ENCODE measurements at places on chromosomes 2 and 18.

DNA sequence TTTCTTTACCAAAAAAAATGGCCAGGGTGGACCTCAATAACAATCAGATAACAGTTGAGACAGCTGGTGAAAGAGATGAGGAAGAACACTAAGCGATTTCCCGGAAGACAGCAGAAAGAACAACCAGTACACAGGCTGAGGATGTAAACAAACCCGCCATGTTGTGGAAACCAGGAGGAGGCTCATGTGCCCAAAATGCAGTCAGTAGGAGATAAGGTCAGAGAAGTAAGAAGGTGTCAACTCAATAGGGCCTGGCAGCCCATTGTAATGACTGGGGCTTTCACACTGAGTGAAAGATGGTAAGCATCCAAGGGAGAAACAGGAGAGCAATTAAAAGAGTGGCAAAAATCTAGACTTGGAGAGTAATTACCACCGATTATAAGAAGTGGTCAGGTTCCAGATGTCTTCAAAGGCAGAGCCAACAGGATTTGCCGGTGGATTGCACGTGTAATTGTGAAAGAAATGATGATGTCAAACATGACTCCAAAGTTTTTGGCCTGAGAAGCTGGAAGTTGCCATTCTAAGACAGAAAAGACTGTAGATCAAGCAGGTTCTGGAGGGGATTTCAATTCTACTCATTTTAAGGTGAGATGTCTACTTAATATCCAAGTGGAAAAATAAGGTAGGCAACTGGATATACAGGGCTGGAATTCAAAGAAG lies 77.7 kb upstream of the CYP1B1 start:
- no peak for DNase-seq

- no peak for DNase-seq
Observed at GRCh38 chr2:41460661-41461060, 587.2 kb upstream of the PKDCC start.

DNA sequence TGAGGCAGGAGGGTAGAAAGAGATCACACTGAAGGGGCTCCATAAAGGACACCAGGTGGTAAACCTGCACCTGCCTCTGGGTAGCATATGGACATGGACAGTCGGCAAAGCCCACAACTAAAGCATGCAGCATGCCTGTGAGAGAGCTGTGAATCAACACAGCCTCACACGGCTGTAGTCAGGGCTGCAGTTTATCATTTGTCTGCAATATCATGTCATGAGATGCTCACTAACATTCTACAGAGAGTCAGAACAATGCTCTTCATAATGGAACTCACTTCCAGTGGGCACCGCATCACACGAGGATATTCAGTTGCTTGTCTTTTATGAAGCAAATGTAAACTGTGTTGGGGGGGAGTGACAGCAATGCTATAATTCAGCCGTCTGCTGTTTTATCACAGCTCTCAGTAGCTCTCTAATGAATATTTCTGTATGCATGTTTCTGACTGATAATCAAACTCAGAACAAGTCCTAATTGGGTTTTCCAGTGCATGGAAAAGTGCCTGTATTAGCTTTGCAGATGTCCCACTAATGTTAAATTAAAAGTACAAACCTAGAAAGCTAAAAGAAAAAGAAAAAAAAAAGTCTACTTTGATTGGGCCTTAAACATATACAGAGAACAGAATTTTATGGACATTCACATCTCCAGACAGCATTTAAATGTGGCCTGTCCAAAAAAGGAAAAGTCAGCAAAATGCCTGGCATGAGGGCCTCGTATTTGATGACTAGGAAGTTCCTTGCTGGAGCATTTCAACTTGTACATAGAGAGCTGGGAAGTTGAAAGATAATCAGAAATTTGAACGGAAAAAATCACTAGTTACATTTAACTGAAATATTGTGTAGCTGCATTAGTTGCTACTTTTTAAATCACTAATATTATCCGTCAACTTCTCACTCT lies 406.1 kb upstream of the SOX11 start:
- DNase-seq: no peak

GRCh38 chr2:181954538-181954883 lies 31.1 kb upstream of the PPP1R1C start:
- no peak for DNase-seq

DNA sequence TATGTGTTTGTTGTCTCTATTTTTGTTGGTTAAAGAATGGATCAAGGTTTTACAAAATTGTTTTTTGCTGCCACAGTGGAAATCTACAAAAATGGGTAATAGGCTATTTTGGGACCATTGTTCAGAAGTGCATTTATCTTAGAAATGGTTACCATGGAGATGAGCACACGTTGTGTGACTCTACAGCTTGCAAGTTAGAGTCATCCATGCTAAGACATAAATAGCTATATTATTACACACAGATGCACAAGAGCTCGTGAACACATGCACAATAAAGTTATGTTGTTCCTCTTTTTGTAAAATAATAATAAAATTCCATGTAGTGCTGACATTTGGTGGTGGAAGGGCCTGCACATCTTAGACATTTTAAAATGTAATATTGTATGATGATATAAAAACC lies 15.5 kb upstream of the DUSP19 start:
- no peak for DNase-seq

GRCh38 chr2:235049719-235050118 lies 97.9 kb downstream of the SH3BP4 start:
- no peak for DNase-seq

GRCh38 chr2:159968279-159968900 lies 94.0 kb downstream of the PLA2R1 start:
- peak; percentile 60 for DNase-seq

DNA sequence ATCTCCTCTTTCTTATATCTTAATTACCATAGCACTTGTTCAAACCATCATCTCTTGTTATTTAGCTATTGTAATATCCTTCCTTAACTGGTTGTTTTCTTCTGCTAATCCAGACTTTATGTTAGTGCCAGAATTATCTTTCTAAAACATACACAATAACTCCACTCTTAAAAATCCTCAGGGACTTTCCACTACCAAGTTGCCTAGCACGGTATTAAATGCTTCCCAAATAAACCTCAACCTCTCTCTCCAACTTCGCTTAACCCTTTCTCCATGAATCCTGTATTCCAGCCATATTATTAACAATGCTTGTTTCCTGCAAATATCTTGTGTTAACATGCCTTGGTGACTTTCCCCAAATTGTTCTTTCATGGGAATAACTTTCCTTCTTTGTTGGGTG lies 84.5 kb downstream of the FAM228A start:
- DNase-seq: no peak

GRCh38 chr2:95158441-95158840 lies 1.2 kb downstream of the ZNF514 start:
- DNase-seq: no peak

- DNase-seq: no peak
Observed at GRCh38 chr2:12884713-12885282, 168.1 kb downstream of the TRIB2 start.

DNA sequence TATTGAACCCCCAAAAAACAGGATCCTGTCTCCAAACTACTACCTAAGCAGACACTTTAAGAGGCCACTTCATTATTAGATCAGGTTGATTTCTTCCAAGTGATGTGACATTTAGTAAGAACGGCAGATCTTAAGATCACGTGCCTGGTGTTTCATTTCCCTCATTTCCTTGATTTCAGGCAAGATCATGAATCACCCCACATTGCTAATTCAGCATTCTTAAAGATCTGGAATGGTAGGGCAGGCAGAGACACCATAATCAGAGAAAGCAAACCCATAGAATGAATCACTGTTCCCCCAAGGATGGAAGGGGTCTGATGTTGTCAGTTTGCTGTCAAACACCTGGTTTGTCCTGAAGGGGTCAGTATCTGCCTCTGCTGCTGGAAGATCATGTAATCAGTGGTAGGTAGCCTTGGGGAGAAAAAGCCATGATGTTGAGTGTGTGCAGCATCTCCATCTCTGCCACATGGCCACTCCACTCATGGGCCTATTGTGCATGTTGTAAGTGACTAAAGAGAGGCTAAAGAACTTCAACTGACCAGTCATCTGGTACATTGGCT lies 133.9 kb downstream of the ARHGAP15 start:
- DNase-seq: no peak

GRCh38 chr2:151729415-151729811 lies 4.9 kb downstream of the NEB start:
- DNase-seq: no peak

DNA sequence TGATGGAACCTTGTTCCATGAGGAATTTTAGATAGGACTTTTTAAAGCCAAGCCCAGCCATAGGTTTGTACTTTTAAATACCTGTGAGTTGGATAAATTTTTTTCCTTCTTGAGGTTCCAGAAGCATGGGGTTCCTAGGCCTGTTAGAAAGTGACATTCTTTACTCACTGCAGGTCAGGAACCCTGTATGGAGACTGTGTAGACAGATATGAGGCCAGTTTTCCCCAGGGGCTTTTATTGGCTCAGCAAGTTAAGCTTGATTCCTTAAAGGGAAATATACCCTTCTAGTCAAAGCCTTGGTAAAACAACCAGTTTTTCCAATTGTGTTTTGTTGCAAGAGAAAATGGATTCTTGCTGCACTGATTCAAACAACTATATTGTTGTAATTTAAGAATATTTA lies 38.4 kb upstream of the GMCL1 start:
- no peak for DNase-seq

DNA sequence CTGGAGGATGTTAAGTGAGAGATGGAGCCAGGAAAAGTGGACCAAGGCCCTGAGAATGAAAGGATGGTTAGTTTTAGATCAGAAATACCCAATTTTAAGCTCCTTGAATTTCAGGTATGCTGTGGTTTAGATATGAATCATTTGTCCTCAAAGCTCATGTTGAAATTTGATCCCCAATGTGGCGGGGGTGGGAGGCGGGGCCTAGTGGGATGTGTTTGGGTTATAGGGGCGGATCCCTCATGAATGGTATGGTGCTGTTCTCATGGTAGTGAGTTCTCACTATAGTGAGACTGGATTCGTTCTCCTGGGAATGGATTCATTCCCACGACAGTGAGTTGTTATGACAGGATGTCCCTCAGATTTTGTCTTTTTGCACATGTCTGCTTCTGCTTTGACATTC lies 11.4 kb downstream of the MYO5B start:
- no peak for DNase-seq

- no peak for DNase-seq
Observed at GRCh38 chr2:95006588-95006987, 18.9 kb upstream of the MAL start.

DNA sequence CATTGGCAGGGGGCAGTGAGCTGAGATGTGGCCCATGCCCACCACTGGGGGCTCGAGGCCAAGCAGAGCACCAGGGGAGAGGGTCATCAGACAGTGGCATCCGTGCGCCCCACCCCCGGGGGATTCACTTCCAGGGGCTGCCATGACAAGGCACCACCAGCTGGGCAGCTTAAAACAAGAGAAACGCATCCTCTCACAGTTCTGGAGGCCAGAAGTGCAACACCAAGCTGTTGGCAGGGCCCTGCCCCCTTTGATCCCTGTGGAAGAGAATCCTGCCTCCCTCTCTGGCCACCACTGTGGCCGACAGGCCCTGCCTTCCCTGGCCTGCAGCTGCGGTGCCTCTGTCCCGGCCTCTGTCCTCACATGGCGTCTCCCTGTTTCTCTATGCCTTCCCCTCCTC lies 187.7 kb upstream of the ID2 start:
- DNase-seq: no peak

- no peak for DNase-seq
Observed at GRCh38 chr2:193935114-193935513, 1721.9 kb upstream of the SLC39A10 start.

DNA sequence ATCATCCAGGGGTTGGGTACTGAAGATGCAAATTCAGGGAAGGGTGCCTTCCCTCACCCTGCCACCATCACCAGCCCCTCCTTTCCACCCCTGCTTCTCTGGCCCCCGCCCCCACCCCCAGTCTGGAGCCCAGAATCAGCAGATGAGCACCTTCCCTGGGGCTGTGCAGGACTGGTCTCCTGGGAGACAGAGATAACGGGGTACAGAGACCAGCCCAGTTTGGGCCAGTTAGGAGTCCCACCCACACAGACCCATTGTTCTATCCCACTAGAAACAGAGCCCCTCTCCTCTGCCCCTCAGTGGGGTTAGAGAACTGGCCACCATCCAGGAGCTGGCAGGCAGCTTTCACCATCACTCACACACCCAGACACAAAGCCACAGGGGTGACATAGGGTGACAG lies 4.5 kb upstream of the CRYBA2 start:
- no peak for DNase-seq

DNA sequence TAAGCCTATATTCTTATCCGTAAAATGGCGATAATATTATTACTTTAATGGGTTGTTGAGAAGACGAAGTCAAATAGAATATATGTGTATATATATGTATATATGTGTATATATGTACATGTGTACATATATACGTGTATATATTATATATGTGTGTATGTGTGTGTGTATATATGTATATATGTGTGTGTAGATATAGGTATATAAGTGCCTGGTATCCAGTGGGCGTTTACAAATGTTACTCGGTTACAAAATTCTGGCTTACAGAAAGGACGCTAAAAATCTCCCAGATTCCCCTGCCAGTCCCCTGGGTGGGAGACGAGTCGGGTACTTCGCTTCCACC lies 295 bp upstream of the MTX2 start:
- no peak for DNase-seq

GRCh38 chr2:111029181-111029927 lies 91.4 kb upstream of the BCL2L11 start:
- DNase-seq: no peak

DNA sequence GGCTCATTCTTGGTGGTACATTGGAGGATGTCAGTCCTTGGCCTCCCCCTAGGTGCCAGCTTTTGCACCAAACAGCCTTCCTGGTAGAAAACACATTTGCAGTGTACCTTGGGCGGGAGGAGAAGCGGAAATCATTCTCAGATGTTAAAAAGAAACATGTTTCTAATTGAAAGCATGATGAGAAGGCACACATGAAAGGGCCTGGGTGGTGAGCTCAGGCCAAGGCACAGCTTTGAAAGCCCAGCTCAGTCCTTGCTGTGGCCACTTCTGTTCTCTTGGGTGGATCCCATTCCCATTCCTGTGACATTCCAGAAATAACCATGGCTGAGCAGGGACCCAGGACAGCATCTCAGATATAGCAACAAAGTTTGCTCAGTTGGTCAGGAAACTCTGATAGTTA lies 71.5 kb downstream of the LTBP1 start:
- DNase-seq: no peak

DNA sequence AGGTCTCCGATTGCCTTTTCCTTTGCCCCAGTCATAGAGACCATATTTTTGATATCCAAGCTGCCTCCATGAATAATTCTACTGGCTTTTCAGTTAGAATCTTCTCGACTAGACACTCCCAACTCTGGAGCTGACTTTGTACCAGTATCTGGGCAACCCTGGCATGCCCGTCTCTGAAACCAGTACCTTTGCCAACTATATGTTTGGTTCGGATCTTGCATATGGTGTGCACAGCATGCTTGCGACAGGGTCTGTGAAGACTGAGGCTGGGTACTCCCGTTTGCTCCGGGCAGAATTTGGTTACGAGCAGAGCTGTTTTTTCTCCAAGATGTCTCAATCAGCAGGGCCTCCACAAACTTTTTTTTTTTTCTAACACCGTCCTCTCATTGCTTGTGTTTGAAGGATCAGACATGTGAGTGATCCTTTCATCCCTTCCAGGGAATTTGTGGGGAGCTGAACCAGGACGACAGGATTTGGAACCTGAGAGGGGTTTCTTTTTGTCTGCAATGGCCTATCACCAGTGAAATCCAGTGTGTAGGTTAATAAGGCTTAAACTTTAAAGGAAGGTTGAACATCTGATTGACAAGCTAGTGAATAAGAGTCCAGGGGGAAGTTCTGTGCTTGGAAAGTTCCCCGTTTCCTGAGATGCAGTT lies 322.3 kb downstream of the MYCN start:
- DNase-seq: no peak
